ENCODE measurements at places on chromosomes 4 and X. TPM values are rescaled to one million over a fixed set of nuclear protein-coding genes. Genes with fewer than 3 reads are reported as not detected.
A peak's percentile ranks its signal among the peaks of the same experiment; 100 is the strongest.

The RADX gene
- total RNA-seq: 0.06 TPM

DNA sequence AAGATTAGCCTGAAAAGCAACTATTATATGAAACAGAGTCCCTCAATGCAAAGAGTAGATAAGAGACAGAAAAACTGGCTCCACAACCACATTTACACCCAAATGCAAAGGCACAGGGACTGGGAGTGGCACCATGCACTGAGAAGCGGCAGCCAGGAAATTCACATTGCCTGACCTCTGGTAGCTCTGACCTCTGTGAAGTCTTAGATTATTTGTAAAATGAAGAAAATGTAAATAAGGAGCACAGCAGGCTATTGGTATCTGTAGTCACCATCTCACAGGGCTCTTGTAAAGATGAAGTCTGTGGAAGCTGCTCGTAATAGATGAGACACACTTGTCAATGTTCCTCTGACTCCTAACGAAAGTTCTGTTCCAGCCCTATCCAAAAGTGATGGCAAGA is 69.7 kb downstream of the FAT1 start:
- DNase-seq: no peak

GRCh38 chr4:114383067-114383466 is 215.5 kb upstream of the UGT8 start:
- no peak for DNase-seq

- no peak for DNase-seq
Measured at GRCh38 chrX:38960137-38960536, 158.9 kb downstream of the MID1IP1 start.

The PRRG1 gene
- total RNA-seq: not detected

GRCh38 chr4:174282836-174283506 is 496 bp downstream of the FBXO8 start:
- peak; percentile 98 for DNase-seq

Measured in G401 (cell line).